ENCODE measurements at places on chromosomes 6 and 20.

DNA sequence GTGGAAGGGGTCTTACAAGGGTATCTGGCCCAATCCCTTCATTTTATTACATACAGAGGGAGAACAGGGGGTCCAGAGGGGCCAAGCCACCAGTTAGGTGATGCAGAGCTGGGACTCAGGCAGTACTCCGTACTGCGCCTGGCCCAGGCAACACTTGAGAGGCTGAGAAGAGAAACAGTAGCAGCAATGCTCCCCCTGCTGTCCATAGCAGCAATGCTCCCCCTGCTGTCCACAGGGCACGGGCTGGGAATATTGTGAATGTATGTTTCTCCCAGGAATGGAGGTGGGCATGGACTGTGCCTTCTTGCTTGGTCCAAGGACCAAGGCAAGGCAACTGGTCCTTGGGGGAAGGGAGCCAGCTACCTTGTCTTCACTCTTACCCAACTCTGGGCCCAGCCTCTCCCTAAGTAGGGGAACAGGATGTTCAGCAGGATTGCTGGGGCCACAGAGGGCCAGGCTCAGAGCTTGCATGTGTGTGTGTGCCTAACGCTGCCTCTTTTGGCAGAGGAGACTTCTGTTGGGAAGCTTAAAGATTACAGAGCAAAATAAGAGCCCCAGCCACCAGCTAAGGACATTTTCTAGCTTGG lies 14.8 kb upstream of the FAM83C start:
- no peak for DNase-seq

DNA sequence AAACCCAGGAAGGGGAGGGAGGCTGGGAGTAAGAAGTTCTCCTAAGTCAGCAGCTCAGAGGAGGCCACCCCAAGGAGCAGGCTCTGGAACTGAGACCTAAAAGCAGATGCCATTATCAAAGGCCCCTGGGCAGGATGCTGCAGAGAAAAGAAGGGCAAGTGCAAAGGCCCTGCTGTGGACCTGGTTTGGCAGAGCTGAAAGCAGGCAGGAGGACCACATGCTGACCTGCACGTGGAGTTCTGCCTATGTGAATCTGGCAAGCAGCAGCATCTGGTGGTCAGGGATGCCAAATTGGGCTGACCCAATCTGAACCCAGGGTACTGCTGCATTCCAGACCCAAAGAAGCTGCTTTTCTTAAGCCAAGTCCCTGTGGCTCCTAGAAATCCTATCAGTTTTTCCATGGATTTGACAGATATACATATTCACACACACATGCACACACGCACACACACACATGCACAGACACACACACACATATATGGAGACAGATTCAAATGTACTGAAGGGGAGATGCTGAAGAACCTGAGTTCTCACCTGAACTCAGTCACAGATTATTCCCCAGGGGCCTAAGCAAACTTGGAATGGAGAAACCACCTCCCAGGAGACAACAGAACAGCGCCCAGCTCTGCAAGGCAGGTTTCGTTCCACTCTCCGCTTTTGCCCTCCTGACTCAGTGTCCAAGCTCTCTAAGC lies 119.9 kb downstream of the FOXA2 start:
- DNase-seq, result no peak

DNA sequence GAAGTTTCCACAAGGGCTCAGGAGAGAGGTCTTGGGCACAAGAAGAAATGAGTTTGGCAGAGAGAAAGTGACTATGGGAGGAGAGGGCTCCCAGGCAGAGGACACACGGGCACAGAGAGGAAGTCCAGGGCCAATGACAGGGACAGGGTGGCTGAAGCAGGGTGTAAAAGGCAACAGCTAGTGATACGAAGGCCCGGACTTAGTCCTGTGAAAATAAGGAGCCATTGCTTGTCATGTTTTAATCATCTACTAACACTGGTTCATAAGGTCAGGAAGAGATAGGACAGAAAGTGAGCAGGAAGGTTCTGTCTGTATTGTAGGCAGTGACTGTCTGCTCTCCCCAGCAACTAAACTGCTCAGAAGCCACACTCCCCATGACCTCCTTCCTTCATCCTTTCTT lies 204.7 kb upstream of the SHLD1 start:
- no peak for DNase-seq

DNA sequence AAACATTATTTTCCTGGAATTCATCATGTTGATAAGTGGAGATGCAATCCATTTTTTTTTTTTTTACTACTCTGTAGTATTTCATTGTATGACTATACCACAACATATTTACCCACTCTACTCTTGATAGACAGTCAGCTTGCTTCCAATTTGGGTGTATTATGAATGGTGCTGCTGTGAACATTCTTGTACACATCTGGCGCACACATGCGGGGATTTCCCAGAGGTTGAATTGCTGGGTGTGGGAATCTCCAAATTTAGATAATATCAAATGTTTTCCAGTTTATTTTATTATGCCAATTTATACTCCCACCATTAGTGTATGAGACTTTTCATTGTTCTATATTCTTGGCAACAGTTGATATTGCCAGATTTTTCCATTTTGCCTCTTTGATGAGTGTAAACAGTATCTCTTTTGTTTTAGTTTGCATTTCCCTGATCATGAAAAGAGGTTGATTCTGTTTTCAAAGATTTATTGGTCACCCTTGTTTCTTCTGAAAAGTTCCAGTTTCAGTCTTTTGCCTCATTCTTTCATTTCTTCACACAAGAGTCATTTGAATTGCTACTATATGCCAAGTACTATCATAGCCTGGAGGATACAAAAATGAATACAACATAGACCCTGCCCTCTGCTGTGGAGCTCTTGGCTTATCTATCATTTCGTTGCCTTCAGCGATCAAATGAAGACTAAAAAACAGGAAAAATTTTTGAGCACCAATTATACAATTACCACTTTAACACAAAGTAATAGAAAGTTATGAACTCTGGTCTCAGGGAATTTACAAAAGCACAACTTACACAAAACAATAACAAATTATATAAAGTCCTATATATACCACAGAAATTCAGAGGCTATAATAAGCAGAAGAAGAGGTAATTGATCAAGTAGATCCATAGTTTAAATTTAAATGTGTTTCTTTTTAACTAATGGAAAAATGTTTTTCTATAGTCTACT lies 17.1 kb upstream of the NCOA7 start:
- DNase-seq, result no peak

- no peak for DNase-seq
Observed at GRCh38 chr6:47371139-47371869, 61.6 kb upstream of the TNFRSF21 start.

GRCh38 chr6:20790032-20790791 lies 256.0 kb downstream of the CDKAL1 start:
- no peak for DNase-seq

DNA sequence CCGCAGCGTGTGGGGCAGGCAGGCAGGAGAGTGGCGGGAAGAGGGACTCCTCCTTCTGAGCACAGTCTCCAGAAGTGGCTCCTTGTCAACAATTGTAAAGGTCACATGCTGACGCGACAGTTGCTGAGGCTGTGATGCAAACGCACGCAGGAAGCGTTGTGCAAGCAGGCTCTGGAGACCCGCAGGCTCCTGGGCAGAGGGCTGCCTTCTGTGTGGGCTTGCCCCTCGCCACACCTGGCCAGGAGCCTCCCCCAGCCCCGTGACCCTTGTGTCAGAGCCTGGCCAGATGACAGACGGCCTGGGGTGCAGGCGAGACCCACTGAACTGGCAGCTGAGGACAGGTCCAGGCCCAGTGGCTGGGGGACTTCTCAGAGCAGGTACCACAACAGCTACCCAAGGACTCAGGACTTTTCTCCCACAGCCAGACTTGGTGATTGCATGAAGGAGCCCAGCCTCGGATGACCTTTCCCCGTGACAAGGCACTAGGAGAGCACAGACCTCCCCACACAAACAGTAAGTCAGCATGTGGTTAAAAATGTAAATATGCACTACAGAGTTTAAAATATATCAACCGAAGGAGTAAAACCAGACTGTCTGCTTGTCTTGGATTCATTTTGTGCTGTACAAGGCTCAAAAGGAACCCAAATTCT lies 222.1 kb upstream of the RREB1 start:
- no peak for DNase-seq
